NCI-H1436 treated with DMSO at 0.1 percent for 48 hours (cell line): ENCODE measurements at places on chromosomes 11 and 22.

DNA sequence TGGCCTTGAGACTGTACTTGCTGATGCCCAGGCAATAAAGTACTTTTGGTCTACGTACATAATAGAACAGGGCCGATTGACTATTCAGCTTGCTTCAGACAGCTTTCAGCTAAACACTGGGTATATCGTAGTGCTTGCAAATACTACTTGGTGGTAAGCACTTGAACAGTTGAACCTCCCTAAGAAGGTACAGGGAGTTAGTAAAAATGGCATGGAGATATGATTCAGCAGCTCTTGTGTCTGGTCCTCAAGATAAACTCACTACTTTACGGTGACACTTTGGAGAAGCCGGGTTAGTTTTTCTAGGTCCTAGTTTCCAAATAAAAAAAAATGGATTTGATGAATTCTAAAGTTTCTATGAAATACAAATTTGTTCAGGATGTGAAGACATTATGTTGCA lies 7.3 kb downstream of the CCDC117 start:
- no peak for DNase-seq

- DNase-seq, result no peak
Observed at GRCh38 chr11:116093065-116093464, 588.9 kb upstream of the CADM1 start.

DNA sequence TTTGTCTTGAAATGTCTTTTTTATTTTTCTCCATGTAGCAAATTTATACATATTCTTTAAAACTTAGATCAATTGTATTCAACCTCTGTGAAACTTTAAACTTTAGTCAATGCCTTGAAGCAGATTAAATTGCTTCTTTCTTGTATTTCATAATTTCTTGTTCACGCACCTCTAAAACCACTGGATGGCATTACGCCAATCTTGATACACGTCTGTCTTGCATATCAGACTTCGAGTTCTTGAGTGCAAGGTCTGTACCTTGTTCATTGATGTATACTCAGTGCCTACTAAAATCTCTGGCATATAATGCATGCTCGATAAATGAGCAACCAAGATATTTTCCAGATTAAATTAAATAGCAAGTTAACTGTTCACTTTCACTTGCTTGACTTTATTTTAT lies 236.8 kb downstream of the CASP12 start:
- DNase-seq, result no peak

DNA sequence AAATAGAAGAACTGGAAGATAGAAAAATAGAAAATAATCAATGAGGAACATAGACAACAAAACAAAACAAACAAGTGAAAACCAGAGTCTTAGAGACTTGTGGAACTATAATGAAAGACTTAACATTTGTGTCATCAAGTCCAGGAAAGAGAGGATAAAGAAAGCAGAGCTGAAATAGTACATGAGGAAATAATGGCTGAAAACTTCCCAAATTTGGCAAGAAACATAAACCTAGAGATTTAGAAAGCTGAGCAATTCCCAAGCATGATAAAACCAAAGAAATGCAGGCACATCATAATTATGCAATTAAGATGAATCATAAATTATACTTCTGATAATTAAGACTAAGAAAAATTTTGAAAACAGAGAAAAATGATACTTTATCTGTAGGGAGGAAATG lies 614.5 kb downstream of the ETS1 start:
- DNase-seq, result no peak

DNA sequence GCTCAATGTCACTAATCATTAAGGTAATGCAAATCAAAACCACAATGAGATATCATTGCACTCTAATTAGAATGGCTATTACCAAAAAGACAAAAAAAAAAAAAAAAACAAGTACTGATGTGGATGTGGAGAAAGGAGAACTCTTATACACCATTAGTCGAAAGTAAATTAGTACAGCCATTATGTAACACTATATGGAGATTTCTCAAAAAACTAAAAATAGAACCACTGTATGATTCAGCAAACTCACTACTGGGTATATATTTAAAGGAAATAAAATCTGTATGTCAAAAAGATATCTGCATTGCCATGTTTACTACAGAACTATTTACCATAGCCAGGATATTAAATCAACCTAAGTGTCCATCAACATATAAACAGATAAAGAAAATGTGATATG lies 265.4 kb upstream of the ARHGAP20 start:
- DNase-seq, result no peak

DNA sequence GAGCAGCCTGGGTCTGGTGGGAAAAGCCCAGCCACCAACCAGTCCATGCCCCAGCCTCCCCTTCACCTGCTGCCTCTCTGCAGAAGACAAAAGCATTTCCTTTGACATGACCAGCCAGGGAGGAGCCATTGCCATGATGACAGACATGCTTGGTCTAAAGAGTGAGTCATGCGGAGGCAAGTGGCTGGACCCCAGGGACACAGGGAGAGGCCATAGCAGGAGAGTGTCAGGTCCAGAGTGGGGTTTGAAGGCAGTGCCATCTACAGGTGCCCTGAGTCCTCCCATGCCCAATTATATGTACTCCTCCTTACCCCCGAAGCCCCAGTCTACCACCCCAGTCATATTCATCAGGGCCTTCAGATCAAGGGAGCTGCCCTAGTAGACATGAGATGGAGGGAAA lies 67.4 kb downstream of the SCN3B start:
- DNase-seq, result no peak

DNA sequence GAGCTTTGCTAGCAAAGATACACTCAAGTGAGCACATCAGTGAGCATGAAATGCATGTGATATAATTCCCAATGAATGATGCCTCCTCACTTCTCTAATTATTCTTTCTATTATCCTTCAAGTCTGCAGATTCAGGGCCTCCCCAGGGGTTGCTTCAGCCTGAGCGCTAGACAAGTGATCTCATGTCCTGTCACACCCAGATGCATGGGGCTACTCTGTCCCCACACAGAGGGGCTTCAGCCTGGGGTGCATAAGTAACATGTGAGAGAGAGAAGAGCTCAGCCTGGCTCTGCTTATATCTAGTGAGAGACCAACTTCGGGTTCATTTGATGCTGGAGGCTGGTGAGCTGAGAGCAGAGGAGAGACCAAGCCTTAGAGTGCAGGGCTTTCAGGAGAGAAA lies 85.2 kb downstream of the VPREB1 start:
- no peak for DNase-seq

DNA sequence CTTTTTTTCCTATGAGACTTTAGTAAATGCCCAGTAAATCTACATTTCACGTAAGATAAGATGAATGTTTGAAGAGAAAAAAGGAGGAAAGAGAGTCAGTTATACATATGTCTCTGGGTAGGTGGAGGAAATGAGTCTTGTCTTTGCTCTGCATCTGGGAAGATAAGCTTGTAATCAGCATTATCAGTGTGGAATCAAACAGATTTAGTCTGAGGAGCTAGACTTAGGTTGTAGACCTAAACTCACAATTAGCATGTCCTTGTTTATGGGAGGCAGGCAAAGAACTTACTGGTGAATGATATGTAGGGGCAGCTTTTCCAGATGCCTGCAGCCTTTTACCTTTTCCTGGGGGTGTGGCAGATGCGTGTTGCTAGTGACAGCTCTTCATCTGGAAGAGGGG lies 962.3 kb downstream of the TBC1D22A start:
- no peak for DNase-seq

DNA sequence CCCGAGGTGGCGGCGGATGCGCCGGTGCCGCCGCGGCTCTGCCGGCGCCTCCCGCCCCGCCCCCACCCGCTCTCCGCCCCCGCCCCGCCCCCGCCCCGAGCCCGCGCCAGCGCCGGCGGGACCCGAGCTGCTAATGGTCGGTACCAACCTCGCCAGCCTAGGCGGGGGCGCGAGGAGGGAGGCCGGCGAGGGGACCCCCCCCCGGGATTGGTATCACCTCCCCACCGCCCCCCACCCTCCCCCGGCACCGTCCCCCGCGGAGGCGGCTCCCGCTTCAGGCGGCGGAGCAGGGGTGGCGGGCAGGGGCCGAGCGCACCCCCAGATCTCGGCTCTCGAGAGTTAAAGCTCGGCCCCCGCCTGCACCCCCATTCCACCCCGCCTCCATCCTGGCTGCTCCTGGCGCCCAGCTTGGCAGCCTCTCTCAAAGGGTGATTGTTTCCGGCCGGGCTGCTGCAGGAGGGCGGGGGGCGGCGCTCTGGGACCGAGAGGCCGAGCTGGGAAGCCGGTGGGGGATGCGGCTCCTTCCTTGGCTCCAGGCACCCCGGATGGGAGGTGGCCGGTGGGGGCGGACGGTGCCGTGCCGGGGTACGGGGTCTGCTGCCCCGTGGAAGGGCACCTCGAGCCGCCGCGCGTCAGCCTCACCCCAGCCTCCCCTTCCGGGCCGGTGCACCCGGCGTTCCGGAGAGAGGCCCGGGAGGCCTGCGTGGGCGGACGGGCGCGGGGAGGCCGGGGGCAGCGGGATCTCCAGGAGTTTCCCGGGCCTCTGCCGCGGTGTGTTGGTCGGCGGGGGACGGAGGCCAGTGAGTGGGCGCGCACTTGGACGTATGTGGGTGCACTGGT lies at the start of gene B3GAT1:
TSS of gene B3GAT1 (minus strand) at position 40 of the 840 bp plus-strand sequence. CDS start 24,583 bp downstream, outside the sequence.
- DNase-seq, result no peak

- DNase-seq, result no peak
Observed at GRCh38 chr22:19668748-19669147, 45.6 kb upstream of the SEPTIN5 start.

DNA sequence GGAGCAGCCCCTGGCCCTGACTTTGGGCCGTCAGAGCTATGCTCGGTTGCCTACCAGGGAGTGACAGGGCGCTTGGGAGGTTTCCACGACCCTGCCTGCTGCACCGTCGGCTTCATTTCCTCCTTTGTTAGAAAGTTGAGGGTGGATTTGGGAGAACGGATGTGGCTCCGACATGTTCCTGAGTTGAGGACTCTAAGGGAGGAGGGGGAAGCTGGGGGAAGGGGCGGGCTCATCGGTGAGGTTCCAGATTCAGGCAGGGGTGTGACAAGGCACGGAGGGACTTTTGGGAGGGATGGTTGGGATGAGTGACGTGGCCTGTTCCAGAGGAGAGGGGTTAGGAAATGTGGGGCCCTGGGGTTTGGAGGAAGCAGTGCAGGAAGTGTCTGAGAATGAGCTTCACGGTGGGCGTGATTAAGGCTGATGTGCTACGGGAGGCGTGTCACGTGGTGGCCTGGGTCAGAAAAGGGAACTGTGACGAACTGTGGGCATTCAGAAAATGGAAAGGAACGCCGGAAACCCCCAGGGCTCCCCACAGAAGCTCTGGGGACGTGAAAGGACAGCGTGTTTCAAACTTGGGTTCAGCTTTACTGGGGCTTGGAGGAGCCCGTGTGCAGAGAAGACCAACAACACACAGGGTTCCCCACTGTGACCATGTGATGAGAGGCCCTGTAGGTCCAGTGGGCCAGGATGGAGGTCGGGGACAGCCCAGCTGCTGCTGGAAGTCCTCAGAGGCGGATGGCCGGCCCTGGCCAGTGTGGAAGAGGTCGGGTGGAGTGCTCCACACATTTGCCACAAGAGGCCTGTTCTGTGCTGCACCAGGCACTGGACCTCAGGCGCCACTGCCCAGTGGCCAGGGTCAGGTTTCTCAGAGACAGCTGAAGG lies 2.8 kb downstream of the PARVB start:
- DNase-seq, result no peak

GRCh38 chr11:7670641-7671040 lies 2.7 kb downstream of the CYB5R2 start:
- no peak for DNase-seq
